Naive thymus-derived CD4-positive, alpha-beta T cell (primary cell): ENCODE measurements at places on chromosomes 2 and 18. TPM values are rescaled to one million over a fixed set of nuclear protein-coding genes. Genes with fewer than 3 reads are reported as not detected.

The SERPINB13 gene
- polyA plus RNA-seq = not detected

The PROM2 gene
- polyA plus RNA-seq = not detected

DNA sequence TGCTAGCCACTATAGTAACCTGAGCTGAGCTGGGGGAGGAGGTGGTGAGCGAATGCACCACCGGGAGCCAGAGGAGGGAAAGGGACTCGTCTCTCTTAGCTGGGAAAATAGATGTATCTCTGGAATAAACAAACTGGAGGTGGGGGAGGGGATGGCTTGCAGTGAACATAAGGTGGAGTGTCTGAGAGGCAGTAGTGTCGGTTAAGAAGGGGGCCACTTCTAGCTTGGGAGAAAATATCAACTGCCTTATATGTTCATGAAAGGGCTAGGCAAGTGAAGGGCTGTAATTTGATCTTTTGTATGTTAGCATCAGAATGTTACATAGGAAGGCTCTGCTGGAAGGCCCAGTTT, 2.2 kb downstream of the SETBP1 start:
- peaks cover 8% of the 10 kb centered on the region for H3K4me1 ChIP-seq
- no peaks in the 10 kb centered on the region for H3K36me3 ChIP-seq
- H3K27ac ChIP-seq = no peak overlapping the region
- H3K27me3 ChIP-seq = no peaks in the 10 kb centered on the region
- H3K4me3 ChIP-seq = no peak overlapping the region

- no peaks in the 10 kb centered on the region for H3K27me3 ChIP-seq
- no peak for DNase-seq
- H3K4me1 ChIP-seq = no peaks in the 10 kb centered on the region
- no peak overlapping the region for H3K4me3 ChIP-seq
- no peak overlapping the region for H3K27ac ChIP-seq
- no peaks in the 10 kb centered on the region for H3K36me3 ChIP-seq
Measured at GRCh38 chr2:226544596-226545210, 254.9 kb downstream of the IRS1 start.

GRCh38 chr2:199907008-199907714, 3.9 kb upstream of the C2orf69 start:
- peaks cover 6% of the 10 kb centered on the region for H3K4me1 ChIP-seq
- peaks cover 3% of the 10 kb centered on the region for H3K27me3 ChIP-seq
- no peak for DNase-seq
- H3K4me3 ChIP-seq = no peak overlapping the region
- H3K36me3 ChIP-seq = peaks cover 6% of the 10 kb centered on the region
- no peak overlapping the region for H3K27ac ChIP-seq
